ENCODE measurements at places on chromosomes 6 and 20.

- no peak for DNase-seq
Measured at GRCh38 chr20:44181611-44182010, 5.4 kb downstream of the JPH2 start.

DNA sequence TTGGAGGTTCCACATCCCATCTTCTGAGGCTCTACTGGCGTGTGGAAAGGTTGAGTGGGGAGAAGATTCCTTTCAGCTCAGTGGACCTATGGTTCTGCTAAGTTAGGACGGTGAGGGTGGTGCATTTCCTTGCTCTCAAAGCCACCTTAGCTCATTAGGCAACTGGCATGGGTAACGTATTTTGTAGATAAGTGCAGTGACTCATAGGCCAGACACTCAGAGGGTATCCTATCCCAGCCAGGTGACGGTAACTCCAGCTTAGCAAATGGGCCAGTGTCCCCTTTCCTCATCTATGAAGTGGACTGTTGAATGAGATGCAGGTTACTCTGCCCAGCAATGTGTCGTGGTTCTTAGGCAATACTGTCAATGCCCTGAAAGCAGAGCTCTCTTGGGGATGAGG is 3.7 kb downstream of the RPS6KA2 start:
- DNase-seq = no peak

DNA sequence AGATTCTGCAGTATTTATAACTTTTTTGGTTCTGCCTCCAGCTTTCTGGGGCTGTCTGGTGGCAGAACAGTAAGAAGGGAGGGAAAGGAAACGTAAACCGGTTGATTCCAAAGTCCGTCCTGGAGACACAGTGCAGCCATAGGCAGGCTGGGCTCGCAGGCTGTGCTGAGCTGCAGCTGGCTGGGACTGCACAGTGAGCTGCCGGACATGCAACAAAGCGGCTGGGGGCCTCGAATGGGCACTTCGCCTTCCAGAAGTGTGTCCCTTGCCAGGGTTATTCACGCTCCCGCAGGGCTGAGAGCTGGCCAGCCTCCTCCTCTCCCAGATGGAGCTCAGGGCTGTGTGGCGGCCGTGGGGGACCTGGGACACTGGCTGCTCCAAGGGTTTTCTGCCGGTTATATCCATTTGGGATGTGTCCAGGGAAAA is 78.1 kb upstream of the CD93 start:
- no peak for DNase-seq

DNA sequence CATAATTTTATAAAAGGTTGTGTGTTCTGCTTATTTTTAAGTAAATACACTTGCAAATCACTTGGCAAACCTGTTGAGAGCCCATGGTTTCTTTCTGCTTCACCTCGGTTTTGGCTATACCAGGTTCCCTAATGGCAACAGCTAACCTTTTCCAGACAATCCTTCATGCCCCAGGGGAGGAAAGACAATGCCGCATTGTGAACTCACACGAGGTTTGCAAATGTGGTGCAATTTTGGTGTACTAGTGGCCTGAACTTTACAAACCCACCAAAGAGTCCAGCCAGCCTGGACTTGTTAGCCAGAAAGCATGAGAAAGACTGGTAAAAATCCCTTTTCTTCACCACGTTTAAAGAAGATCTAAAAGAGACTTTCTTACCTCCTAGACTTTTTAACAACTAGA is 84.8 kb upstream of the SOX4 start:
- no peak for DNase-seq
